ENCODE measurements at places on chromosomes 6 and 20.

GRCh38 chr20:57678340-57678739 lies 31.5 kb downstream of the PMEPA1 start:
- DNase-seq, result no peak

GRCh38 chr6:151549790-151550189 lies 56.0 kb downstream of the CCDC170 start:
- DNase-seq, result no peak

GRCh38 chr6:3707024-3707423 lies 44.5 kb downstream of the PXDC1 start:
- DNase-seq, result no peak

GRCh38 chr20:44552950-44553908 lies 29.1 kb upstream of the PKIG start:
- no peak for DNase-seq

DNA sequence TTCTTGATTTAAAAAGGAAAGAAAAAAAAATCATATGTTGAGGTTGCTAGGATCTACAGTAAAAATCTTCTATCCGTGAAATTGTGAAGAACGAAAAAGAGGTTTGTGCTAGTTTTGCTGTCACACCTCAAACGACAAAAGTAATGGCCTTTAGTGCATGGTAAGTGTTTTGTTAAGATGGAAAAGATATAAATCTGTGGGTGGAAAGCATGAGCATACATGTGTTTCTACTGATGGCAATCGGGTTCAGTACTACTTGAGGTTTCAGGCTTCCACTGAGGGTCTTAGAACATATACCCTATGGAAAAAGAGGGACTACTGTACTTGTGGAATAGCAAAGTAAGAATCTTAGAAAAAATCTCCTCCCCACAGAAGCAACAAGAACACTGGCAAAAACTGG lies 58.0 kb downstream of the AHI1 start:
- no peak for DNase-seq

- no peak for DNase-seq
Measured at GRCh38 chr6:151804585-151805285, 2.7 kb upstream of the ESR1 start.

DNA sequence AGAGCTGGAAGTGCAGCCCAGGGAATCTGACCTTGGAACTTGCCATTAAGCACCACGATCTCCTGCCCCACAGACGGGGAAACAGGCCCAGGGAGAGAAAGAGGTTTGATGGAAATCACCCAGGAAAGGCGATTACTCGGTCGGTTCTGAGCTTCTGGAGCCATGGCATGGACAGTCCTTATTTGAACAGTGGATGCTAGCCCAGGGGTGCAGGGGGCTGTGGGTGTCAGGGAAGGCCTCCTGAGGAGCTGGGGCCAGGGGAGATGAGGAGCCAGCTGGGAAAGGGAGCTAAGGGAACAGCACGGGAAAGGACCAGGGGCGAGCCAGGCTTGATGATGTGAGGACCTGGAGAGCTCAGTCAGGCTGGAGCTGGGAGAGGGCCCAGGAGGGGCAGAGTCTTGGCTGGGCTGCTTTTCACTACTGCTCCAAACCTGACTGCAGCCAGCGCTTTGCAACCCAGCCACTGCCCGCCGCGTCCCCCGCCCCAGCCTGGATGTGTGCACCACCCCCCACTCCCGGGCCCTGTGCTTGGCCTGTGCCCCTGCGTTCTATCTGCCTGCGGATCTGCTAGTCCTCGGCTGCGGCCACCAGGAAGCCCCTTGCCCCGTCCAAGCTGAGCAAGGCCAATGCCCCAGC lies 17.8 kb downstream of the SUN5 start:
- no peak for DNase-seq

DNA sequence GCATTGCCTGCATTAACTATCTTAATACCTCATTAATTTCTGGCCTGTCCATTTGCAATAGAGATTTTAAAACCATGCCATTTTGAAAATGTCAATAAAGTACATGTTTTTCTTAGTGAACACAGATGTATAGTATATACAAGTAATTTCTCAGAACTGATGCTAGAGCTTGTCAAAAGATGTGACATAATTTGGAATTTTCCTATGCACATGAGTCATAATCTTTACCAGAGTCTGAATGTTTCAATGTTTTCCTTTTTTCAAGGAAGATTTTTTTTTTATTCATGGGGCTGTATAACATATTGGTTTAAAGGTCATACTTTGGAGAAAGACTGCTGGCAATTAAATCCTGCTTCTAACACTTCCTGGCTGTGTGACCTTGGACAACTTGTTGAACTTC lies 1347.5 kb upstream of the ADGRB3 start:
- no peak for DNase-seq

- no peak for DNase-seq
Measured at GRCh38 chr20:32792731-32793458, 26.9 kb upstream of the MAPRE1 start.

GRCh38 chr20:31974296-31974695 lies 6.3 kb downstream of the XKR7 start:
- DNase-seq, result no peak

GRCh38 chr20:41081276-41081814 lies 52.7 kb downstream of the TOP1 start:
- DNase-seq, result no peak

GRCh38 chr6:45648262-45648620 lies 270.5 kb upstream of the SUPT3H start:
- DNase-seq, result no peak

GRCh38 chr6:53035549-53036213 lies 29.5 kb upstream of the FBXO9 start:
- no peak for DNase-seq

- no peak for DNase-seq
Measured at GRCh38 chr6:74420221-74420620, 724.2 kb downstream of the CD109 start.

- DNase-seq, result no peak
Measured at GRCh38 chr6:154458565-154459470, 51.7 kb downstream of the CNKSR3 start.

DNA sequence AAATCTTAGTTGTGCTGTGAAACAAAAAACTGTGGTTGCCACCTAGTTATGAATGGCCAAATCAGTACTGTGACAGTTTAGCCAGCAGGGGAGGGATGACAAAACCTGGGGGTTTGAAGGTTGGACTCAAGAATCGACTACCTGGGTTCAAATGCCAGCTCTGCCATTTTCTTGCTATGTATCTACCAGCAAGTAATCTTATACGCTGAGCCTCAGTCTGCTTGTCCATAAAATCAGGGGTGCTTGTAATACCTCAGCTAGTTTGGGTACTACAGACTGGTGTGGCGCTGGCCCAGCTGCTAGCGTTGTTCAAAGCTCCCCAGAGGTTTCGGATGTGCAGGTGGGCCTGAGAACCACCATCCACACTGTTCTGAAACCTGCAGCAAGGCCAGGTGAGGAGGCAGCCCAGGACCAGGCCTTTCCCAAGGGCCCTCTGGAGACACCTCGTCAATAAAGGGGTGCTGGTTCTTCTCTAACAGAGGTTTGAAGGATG lies 40.4 kb downstream of the TRAM2 start:
- DNase-seq, result no peak

DNA sequence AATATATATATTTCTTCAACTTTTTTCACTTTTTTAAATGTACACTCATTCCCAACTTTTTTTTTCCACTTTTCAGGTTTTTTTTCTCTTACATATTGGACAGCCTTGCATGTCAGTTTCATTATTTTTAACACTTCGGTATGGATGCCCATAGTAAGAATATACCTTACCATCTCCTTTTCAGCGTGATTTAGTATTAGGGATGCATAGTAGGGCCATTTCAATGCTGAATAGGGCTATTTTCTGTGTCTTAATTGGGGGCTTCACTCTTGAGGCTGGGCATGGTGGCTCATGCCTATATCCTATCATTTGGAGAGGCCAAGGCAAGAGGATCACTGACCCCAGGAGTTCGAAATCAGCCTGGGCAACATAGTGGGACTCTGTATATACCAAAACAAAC lies 6.7 kb downstream of the RNF114 start:
- DNase-seq, result no peak

- no peak for DNase-seq
Measured at GRCh38 chr20:6919792-6920468, 152.4 kb downstream of the BMP2 start.

- DNase-seq, result no peak
Measured at GRCh38 chr6:130156908-130157307, 65.8 kb downstream of the SAMD3 start.

- no peak for DNase-seq
Measured at GRCh38 chr20:62832212-62832922, 15.5 kb downstream of the COL9A3 start.

DNA sequence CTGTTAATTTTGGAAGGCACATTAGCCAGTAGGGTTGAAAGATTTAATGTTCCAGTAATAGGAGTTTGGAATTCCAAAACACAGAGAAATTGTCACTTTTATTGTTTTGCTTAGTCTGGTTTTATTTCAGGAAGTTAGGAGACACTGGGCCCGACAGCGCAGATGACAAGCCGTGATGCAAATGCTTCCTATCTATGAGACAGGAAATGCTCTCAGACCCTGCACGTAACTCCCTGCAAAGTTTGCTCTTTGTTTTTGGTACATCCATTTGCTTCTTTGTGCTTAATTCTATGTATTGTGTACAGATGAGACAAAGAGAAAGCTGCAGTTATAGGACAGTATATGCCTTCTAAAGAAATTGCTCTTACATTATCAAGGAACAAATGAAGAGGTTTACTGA lies 201.6 kb upstream of the SGK1 start:
- no peak for DNase-seq

- DNase-seq, result no peak
Measured at GRCh38 chr20:58609026-58609425, 42.1 kb upstream of the STX16 start.

DNA sequence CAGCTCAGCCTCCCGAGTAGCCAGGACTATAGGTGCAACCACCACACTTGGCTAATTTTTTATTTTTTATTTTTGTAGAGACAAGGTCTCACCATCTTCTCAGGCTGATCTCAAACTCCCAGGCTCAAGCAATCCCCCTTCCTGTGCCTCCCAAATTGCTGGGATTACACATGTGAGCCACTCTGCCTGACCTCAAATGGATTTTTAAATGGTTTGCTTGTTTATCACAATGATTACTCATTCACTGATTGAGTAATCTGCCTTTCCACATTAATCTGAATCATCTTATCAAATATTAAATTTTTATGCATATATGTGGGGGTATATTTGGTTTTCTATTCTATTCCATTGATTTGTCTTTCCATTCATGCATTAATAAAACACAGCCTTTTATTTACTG lies 9.4 kb upstream of the KHDC1L start:
- DNase-seq, result no peak

DNA sequence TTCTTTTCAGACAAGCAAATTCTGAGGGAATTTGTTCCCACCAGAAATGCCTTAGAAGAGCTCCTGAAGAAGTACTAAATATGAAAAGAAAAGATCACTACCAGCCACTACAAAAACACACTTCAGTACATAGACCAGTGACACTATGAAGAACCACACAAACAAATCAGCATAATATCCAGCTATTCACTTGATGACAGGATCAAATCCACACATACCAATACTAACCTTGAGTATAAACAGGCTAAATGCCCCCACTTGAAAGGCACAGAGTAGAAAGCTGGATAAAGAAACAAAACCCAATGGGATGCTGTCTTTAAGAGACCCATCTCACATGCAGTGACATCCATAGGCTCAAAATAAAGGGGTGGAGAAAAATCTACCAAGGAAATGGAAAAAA lies 43.3 kb downstream of the CENPW start:
- no peak for DNase-seq

DNA sequence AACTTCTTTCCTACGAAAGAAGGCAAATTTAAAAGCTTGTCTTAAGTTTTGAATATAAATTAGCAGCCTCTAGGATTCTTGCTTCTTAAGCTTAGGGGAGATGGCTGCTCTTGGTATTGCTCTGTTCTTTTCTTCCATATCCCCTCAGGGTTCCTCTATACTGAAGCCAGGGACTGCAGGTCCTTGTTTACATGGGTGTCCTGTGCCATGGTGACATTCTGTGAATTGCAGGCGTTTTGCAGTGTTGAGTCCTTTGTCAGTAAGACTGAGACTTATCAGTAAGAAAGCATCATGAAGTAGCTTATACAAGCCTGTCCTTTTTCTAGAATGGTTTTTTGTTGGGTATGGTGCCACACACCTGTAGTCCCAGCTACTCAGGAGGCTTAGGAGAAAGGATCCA lies 147.8 kb downstream of the ARID1B start:
- DNase-seq, result no peak

GRCh38 chr20:36805396-36805795 lies 31.8 kb upstream of the DSN1 start:
- DNase-seq, result no peak

Data from cortex of kidney (tissue), 1 donor.